ENCODE measurements at places on chromosomes 4 and X.

DNA sequence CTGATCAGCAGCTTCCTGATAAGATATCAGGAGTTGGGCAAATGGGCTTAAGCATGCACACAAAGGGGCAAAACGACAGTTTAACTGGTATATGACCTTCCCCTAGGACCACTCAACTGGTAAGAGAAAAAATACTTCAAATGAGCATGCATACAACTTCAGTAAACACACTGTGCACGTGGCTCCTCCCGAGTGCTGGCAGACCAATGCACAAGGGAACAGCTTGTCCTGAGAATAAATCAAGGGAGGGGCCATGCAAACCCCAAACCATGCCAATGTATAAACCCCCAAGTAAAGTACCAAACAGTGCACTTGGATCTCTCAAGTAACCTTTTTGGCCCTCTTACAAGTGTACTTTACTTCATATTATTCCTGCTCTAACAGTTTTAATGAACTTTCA lies 293.3 kb upstream of the TBX22 start:
- DNase-seq, result no peak

- no peak for DNase-seq
Observed at GRCh38 chr4:37981844-37982720, 21.9 kb downstream of the PTTG2 start.

DNA sequence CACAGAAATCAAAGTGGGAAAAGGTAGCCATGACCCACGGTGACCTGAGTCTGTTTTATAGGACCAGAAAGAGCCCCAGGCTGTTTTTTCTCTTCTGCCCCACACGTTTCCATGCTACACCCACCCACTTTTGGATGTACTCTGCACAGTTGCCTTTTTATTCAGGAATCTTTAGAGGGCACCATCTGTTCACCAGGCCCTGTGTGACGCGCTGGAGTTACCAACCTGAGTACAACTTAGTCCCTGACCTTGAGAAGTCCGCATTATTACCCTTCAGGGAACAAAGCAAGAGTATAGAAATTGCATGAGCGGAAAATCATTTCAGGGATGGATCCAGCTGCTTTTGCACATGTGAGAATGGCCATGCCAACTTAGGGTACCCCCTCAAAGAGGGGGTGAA lies 207.8 kb upstream of the GATB start:
- no peak for DNase-seq

- DNase-seq, result no peak
Observed at GRCh38 chr4:173707658-173708419, 177.8 kb upstream of the HAND2 start.

GRCh38 chr4:174999407-174999806 lies 81.2 kb downstream of the ADAM29 start:
- DNase-seq, result no peak

DNA sequence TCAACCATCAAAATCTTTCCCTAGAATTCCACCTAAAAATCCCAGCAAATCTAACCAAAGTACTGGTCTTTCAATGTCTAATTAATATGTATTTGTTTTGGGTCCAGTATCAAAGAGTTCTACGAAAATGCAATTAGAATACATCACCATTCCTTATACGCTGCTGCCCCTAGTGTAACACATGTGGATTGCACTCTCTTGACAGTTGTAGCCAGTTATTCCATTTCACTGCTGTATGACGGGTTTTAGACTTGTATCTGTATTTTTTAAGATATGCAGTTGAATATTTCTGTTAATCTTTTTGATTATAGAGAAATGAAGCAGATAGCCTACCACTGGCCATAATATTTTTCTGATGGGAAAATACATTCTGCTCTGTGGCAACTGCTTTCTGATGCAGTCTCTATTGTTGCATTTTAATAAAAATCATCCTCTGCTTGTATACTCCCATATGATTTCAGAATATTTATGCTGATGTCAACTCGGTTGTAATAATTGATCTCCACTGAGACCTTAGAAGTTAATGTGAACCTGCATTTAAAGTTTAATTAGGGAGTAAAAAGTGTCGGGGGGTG lies 17.1 kb upstream of the PAGE2B start:
- no peak for DNase-seq

DNA sequence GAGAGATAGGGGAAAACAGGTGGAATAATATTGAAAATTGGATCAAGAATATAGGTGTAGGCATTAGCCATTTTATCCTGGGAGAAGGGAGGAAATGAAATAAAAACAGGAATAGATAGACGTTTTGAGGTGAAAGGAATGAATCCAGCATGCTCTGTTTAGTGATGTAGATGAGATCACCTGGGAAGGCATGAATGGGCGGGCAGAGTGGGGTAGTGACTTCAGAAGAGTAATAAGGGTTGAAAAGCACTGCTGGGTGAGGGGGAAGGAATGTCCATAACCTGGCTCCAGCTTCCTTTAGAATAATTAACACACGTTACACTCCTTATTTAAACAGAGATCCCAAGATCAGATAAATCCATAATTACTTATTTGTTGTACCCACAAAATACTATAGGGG lies 191.1 kb upstream of the ANXA3 start:
- DNase-seq, result no peak

GRCh38 chr4:1013225-1014073 lies 2.0 kb downstream of the FGFRL1 start:
- DNase-seq, result no peak

DNA sequence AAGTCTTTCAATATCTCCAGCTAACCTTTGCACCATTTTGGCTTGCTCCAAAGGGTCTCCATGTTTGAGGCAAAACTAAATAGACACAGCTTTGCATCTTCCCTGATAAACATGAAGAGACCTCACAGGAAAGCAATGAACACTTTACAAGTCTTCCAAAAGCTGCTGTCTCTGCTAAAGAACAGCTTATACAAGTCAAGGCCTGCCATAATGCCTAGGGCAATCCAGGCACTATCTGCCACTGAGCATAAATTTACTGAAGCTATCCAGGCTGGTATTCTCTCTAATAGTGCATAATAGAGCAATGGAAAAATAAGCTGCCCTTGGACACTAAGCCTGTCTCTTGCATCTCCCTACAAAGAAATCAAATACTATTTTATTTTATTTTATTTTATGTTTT lies 60.1 kb upstream of the S100G start:
- no peak for DNase-seq

GRCh38 chr4:143383005-143383574 lies 46.4 kb downstream of the GAB1 start:
- no peak for DNase-seq

GRCh38 chr4:8451440-8452182 lies 11.0 kb downstream of the TRMT44 start:
- DNase-seq, result no peak

- no peak for DNase-seq
Observed at GRCh38 chrX:65586491-65586890, 51.9 kb upstream of the LAS1L start.

- DNase-seq, result no peak
Observed at GRCh38 chrX:132615391-132616131, 126.7 kb upstream of the MBNL3 start.
